ENCODE measurements at places on chromosomes 4 and X. TPM values are rescaled to one million over a fixed set of nuclear protein-coding genes. Genes with fewer than 3 reads are reported as not detected.

Gene HSFX1
- total RNA-seq, result 0.49 TPM

- H3K4me3 ChIP-seq, result no peak overlapping the region
- H3K36me3 ChIP-seq, result no peaks in the 10 kb centered on the region
- H3K4me1 ChIP-seq, result no peaks in the 10 kb centered on the region
Measured at GRCh38 chr4:169295822-169296221, 25.1 kb upstream of the SH3RF1 start.

Gene ZNF630
- total RNA-seq, result 0.24 TPM

GRCh38 chr4:82097504-82097903 is 276.3 kb downstream of the HNRNPD start:
- no peak overlapping the region for H3K4me3 ChIP-seq
- H3K4me1 ChIP-seq, result no peaks in the 10 kb centered on the region
- no peaks in the 10 kb centered on the region for H3K27me3 ChIP-seq
- no peak for DNase-seq
- no peak overlapping the region for H3K27ac ChIP-seq

GRCh38 chr4:138560448-138560847 is 318.3 kb upstream of the SLC7A11 start:
- no peak overlapping the region for H3K27ac ChIP-seq
- no peaks in the 10 kb centered on the region for H3K36me3 ChIP-seq
- H3K4me3 ChIP-seq, result no peak overlapping the region
- no peaks in the 10 kb centered on the region for H3K4me1 ChIP-seq

Gene GABRG1
- not detected for total RNA-seq

Gene KCND1
- 3.3 TPM for total RNA-seq

- peak within 1 kb of the TSS; percentile 76 for H3K27ac ChIP-seq
- peak within 1 kb of the TSS; percentile 88 for H3K4me3 ChIP-seq
- DNase-seq, result peak; percentile 38
- H3K27me3 ChIP-seq, result peaks cover 13% of the 10 kb centered on the region
- H3K36me3 ChIP-seq, result peaks cover 18% of the 10 kb centered on the region
Measured at GRCh38 chr4:56505269-56506130, at the start of gene ARL9. TSS of gene ARL9 (plus strand) at chr4:56505791. CDS start at chr4:56505863, 72 bp downstream.

Gene UCP1
- total RNA-seq, result not detected

DNA sequence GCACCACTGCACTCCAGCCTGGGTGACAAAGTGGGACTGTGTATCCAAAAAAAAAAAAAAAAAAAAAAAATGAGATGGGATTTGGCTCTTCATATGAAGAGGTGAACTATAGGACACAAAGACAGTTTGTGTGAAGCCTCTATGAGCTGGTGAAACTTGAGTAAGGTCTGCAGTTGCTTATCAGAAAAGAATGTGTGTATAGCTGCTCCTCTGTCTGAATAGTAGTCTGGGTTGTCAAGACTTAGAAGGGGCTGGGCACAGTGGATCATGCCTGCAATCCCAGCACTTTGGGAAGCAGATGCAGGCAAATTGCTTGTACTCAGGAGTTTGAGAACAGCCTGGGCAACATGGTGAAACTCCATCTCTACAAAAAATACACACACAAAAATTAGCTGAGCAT is 82.8 kb downstream of the ARSF start:
- H3K4me3 ChIP-seq, result no peak overlapping the region
- H3K4me1 ChIP-seq, result no peaks in the 10 kb centered on the region
- no peaks in the 10 kb centered on the region for H3K27me3 ChIP-seq
- no peak for DNase-seq

DNA sequence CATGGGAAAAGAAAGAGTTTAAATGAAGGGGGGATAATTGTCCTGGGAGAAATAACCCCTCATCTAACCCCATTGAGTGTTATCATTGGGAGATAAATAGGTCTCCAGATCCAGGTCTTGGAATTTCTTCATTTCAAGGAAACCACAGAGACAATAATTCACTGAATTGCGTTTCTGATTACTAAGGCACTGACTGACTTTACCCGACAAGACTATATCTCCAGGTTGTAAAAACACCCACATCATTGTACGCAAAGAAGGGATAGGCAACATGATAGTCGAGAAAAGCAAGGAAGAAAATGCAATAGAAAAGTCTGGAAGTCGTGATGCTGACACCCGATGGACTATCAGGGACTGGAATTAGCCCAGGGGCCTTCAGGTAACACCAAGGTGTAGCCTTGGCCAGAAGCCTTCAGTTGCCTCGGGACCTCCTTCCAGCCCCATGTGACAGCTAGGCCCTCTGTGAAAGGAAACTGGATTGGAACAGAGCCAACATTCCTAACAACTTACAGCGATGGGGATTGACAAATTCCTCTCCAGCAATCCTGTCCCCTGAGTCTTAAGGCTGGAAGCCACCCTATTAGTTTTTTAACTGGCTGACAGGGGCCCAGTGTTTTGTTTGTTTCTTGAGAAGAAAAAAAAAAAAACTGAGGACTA is 46.5 kb upstream of the RAB9B start:
- DNase-seq, result no peak
- no peaks in the 10 kb centered on the region for H3K27me3 ChIP-seq
- no peak overlapping the region for H3K4me3 ChIP-seq
- no peaks in the 10 kb centered on the region for H3K4me1 ChIP-seq

- no peaks in the 10 kb centered on the region for H3K4me1 ChIP-seq
- no peak overlapping the region for H3K27ac ChIP-seq
- no peaks in the 10 kb centered on the region for H3K27me3 ChIP-seq
- H3K4me3 ChIP-seq, result no peak overlapping the region
- DNase-seq, result no peak
- H3K36me3 ChIP-seq, result peaks cover 18% of the 10 kb centered on the region
Measured at GRCh38 chr4:169745291-169745690, 12.5 kb downstream of the HPF1 start.

DNA sequence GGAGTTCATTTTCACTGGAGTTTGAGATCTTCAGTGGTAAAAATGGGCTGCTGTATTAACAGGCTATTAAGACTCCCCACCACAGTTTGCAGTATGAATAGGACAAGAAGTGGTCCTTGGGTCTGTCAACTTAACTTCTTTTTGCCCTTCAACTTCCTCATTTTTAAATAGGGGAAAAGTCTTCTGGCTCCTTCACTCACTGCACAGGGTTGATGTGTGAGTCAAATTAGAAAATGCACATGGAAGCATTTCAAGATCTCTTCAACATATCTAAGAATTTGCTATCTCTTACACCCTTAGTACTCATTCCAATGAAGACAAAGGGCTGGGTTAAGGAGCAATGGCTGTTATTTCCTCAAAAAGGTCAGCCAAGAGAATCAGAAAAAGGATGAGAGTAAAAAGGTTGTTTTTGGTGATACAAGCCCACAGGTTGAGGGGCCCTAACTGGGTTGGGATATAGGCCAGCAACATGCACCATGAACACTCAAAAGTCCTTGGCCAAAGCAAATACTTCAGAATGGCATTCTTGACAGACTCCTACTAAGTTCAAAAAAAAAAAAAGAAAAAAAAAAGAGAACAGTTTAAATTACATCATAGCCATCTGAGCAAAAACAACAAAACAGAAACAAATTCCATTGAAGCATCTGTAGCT is 13.4 kb downstream of the PDE5A start:
- H3K27me3 ChIP-seq, result peaks cover 12% of the 10 kb centered on the region
- no peak for DNase-seq
- H3K4me1 ChIP-seq, result no peaks in the 10 kb centered on the region
- H3K4me3 ChIP-seq, result no peak overlapping the region
- H3K36me3 ChIP-seq, result no peaks in the 10 kb centered on the region

DNA sequence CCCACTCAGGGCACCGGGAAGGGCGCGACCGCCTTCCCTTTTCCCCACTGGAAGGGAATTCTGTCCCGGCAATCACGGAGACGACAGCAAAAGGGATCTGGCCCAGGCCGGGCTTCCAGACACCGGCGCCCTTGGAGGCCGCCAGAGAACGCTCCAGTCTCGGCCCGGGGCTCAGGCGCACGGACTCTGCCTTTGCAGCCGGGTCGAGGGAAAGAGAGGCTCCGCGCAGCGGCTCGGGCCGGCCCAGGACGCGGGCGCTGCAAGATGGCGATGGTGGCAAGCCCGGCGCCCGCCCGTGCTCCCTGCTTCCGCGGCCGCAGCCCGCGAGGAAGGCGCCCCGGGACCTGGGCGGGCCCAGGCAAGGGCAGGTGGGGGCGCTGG is 1.1 kb downstream of the CTBP1 start:
- H3K4me1 ChIP-seq, result peaks cover 48% of the 10 kb centered on the region
- H3K36me3 ChIP-seq, result peaks cover 29% of the 10 kb centered on the region
- no peaks in the 10 kb centered on the region for H3K27me3 ChIP-seq

- H3K27ac ChIP-seq, result no peak overlapping the region
- peaks cover 10% of the 10 kb centered on the region for H3K4me1 ChIP-seq
- H3K27me3 ChIP-seq, result no peaks in the 10 kb centered on the region
- no peaks in the 10 kb centered on the region for H3K36me3 ChIP-seq
Measured at GRCh38 chr4:176123710-176124407, 58.2 kb downstream of the WDR17 start.

GRCh38 chr4:87975466-87975865 is at the start of gene SPP1:
TSS of gene SPP1 (plus strand) at chr4:87975714. CDS start at chr4:87976896, 1,182 bp downstream.
- H3K4me3 ChIP-seq, result peak within 1 kb of the TSS; percentile 20
- peaks cover 15% of the 10 kb centered on the region for H3K4me1 ChIP-seq
- H3K27me3 ChIP-seq, result peaks cover 51% of the 10 kb centered on the region
- peak; percentile 3 for DNase-seq
- H3K36me3 ChIP-seq, result no peaks in the 10 kb centered on the region

DNA sequence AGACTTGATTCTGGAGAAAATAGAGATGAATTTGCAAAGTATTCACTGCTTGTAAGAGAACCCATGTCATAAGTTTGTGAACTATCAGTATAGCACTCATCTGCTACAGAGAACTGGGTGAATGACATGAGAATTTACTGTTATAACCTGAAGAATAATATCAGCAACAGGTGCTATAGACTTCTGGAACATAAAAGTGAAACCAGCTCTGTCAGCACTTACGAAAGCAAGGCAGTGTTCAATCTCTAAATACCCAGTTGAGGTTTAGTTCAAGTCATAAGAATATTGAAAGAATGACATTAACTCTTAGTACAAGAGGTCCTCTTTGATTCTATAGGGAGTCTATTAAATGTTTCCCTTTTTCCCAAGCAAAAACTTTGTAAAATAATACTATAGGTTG is 232.9 kb upstream of the ANKRD50 start:
- no peaks in the 10 kb centered on the region for H3K4me1 ChIP-seq
- DNase-seq, result no peak
- H3K36me3 ChIP-seq, result no peaks in the 10 kb centered on the region
- no peak overlapping the region for H3K4me3 ChIP-seq

- no peak overlapping the region for H3K27ac ChIP-seq
- no peaks in the 10 kb centered on the region for H3K36me3 ChIP-seq
- H3K27me3 ChIP-seq, result peaks cover 1% of the 10 kb centered on the region
- no peak overlapping the region for H3K4me3 ChIP-seq
- no peaks in the 10 kb centered on the region for H3K4me1 ChIP-seq
- DNase-seq, result no peak
Measured at GRCh38 chr4:25889589-25890503, 24.2 kb upstream of the SMIM20 start.

Gene SYNPO2
- 0.26 TPM for total RNA-seq

GRCh38 chr4:105472871-105473323 is 965 bp downstream of the PPA2 start:
- H3K4me3 ChIP-seq, result peak overlapping the region; percentile 95
- DNase-seq, result no peak
- H3K27ac ChIP-seq, result peak overlapping the region; percentile 96
- peaks cover 2% of the 10 kb centered on the region for H3K27me3 ChIP-seq
- peaks cover 17% of the 10 kb centered on the region for H3K36me3 ChIP-seq

Gene IL13RA1
- total RNA-seq, result 0.57 TPM

- H3K27me3 ChIP-seq, result no peaks in the 10 kb centered on the region
- peak within 1 kb of the TSS; percentile 90 for H3K4me3 ChIP-seq
- H3K27ac ChIP-seq, result peak within 1 kb of the TSS; percentile 96
- DNase-seq, result peak; percentile 93
- peaks cover 5% of the 10 kb centered on the region for H3K36me3 ChIP-seq
Measured at GRCh38 chr4:103019308-103020124, at the start of gene SLC9B1. TSS of gene SLC9B1 (minus strand) at chr4:103019705. CDS start at chr4:102991711, 27,994 bp downstream.

Gene TMEM128
- total RNA-seq, result 19.9 TPM

Gene MAP7D2
- total RNA-seq, result 0.39 TPM

DNA sequence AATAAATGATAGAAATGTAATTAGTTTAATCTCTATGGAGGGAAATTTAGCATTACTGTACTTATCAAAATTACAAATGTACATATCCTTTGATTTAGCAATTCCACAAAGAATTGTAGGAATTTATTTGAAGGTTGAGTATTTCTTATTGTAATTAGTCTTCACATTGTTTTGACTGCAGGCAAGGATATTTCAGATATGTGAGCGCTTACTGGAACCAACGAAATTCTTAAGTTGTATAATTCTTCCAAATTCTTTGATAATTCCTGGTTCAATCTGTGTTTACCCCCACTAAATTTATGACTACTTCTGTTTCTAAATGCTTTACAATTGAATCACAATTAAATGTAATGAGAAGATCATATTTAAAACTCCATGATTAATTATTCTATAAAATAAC is 26.9 kb upstream of the WWC2 start:
- no peaks in the 10 kb centered on the region for H3K36me3 ChIP-seq
- H3K4me3 ChIP-seq, result no peak overlapping the region
- no peaks in the 10 kb centered on the region for H3K4me1 ChIP-seq
- H3K27ac ChIP-seq, result no peak overlapping the region
- H3K27me3 ChIP-seq, result peaks cover 12% of the 10 kb centered on the region

GRCh38 chrX:53738370-53738906 is 51.9 kb upstream of the HUWE1 start:
- peaks cover 20% of the 10 kb centered on the region for H3K36me3 ChIP-seq
- no peaks in the 10 kb centered on the region for H3K27me3 ChIP-seq
- peak overlapping the region; percentile 61 for H3K27ac ChIP-seq
- H3K4me1 ChIP-seq, result peaks cover 40% of the 10 kb centered on the region
- no peak for DNase-seq
- H3K4me3 ChIP-seq, result no peak overlapping the region

DNA sequence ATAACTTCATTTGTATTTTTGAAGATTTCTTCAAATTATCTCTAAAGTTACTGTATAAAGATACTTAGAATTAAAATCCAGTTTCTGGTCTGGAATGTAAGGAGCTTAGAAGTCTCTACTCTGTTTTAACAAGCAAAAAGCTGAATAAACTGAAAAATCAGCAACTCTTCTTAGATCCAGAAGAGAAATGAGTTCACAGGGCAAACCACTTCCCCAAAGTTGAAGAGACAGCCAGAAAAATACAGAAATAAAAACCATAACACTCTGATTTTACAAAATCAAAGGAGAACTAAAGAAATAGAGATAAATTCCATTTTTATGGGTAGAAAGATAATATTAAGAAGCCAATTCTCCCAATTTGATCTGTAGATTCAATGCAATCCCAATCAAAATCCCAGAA is 1166.8 kb downstream of the ADGRL3 start:
- no peak overlapping the region for H3K27ac ChIP-seq
- no peaks in the 10 kb centered on the region for H3K36me3 ChIP-seq
- no peak for DNase-seq
- H3K4me1 ChIP-seq, result no peaks in the 10 kb centered on the region
- no peak overlapping the region for H3K4me3 ChIP-seq
- no peaks in the 10 kb centered on the region for H3K27me3 ChIP-seq

Gene HS6ST2
- 1.1 TPM for total RNA-seq

Measured in activated T-helper 1 cell treated with anti-CD3 and anti-CD28 coated beads, Interleukin-12 subunit alpha, Interleukin-12 subunit beta, Interleukin-2, Interleukin-4 antibody, amounts not matched to agents 30 ng/mL and 10 ng/mL and 1 ng/mL, durations not matched to agents 14 hours and 24 hours and 36 hours (primary cell).